ENCODE measurements at places on chromosomes 3 and 15. TPM values are rescaled to one million over a fixed set of nuclear protein-coding genes. Genes with fewer than 3 reads are reported as not detected.
A peak's percentile ranks its signal among the peaks of the same experiment; 100 is the strongest.

GRCh38 chr3:128343287-128344051 is 123.2 kb downstream of the DNAJB8 start:
- DNase-seq = peak; percentile 20

DNA sequence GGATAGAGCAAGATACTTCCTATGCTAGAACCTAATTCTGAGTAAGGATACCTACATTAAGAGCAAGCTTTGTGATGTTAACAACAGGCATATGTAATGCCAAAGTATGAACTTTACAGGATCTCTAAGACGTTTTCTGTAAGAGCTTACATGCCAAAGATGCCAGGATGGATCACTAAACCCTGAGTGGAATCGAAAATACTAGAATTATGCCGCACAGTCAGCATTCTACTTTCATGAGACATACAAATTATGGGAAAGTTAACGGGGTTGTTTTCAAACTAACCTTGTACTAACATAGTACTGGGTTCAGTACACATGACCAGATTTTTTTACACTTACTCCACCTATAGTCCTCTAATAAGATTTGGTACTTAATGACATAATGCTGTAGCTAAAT is 55.1 kb downstream of the AAGAB start:
- DNase-seq = no peak

- no peak for DNase-seq
Observed at GRCh38 chr3:106305127-106305526, 436.3 kb upstream of the CBLB start.

The TIMP4 gene
- 3.8 TPM for total RNA-seq

The NUSAP1 gene
- total RNA-seq = 8.9 TPM

DNA sequence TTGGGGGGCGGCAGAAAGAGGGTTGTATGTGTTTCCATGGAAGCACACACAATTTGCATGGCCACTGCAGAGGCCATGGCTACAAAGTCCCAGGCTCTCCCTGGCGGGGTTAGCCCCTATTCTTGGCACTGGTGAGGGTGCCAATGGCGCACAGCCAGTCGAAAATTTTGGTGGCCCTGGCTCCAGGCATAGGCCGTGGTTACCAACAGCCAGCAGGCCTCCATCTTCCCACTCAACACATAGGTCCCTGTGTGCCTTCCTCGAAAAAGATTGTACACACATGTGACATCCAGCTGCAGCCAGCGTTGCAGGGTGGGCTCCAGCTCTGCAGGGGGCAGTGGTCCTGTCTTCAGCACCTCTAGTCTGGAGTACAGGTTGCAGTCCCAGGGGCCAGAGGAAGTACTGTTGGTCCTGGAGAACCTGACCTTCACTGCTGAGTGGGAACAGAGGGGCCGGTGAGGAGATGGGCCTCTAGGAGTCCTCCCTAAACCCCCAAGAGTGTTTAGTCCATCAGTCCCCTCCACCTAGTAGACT is 7.1 kb downstream of the P4HTM start:
- DNase-seq = no peak

GRCh38 chr3:65484964-65485363 is 553.8 kb downstream of the MAGI1 start:
- DNase-seq = no peak

GRCh38 chr3:174159604-174160003 is 699.5 kb upstream of the NAALADL2 start:
- DNase-seq = no peak

- DNase-seq = no peak
Observed at GRCh38 chr15:58764468-58764867, 6.6 kb upstream of the MINDY2 start.

DNA sequence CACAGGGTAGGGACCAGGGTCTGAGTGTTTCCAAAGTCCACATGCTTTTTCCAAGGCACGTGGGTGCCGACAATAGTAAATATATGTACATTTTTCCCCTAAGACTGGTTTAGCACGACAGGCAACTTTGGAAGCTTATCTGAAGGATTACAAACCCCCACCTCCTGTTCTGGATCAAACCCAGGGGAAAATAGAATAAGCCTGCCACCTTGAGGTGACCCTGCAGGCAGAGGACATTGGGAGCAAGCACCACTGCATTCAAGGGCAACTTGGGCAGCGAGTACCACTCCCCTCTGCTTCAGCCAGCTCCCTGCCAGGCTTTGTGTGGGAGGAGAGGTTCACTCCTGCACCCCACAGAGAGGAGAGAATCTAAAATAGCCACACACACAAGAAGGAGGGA is 44.8 kb downstream of the KBTBD12 start:
- no peak for DNase-seq

The GP9 gene
- total RNA-seq = 0.39 TPM

DNA sequence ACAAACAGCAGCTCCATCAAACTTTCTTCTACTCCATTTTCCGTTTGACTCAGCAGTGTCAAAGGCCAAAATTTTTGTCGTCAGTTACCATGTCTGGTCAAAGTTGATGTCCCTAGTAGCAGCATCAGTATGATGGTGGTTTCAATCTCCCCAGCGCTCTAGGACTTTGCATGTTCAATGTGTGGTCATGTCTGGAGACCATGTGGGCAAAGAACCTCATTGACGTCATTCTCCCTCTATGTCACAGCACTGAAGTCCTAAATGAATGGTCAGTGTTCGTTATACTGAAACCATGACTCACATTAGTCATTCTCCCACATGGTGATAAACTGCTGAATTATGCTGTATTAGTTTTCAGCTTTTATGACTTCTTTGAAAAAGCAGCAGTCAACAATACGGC is 23.2 kb downstream of the SHC4 start:
- DNase-seq = no peak

- no peak for DNase-seq
Observed at GRCh38 chr15:99995543-99995942, 262.3 kb upstream of the LYSMD4 start.

DNA sequence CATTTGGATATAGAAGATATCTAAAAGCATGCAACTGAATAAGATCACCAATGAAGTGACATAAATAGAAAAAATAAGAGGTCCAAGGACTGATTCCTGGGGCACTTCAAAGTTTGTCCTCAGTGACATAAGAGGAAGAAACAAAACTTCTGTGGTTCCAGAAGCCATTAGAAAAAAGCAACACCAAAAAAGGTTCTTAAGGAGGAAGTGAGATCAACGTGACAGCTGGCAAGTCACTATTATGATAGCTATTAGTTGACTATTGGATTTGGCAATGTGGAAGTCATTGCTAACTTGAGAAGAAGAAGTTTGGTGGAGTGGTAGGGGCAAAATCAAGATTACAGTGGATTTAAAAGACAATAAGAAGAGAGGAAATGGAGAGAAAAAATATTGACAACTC is 1098.3 kb downstream of the NAALADL2 start:
- no peak for DNase-seq

The MTHFS gene
- total RNA-seq = 20.0 TPM

DNA sequence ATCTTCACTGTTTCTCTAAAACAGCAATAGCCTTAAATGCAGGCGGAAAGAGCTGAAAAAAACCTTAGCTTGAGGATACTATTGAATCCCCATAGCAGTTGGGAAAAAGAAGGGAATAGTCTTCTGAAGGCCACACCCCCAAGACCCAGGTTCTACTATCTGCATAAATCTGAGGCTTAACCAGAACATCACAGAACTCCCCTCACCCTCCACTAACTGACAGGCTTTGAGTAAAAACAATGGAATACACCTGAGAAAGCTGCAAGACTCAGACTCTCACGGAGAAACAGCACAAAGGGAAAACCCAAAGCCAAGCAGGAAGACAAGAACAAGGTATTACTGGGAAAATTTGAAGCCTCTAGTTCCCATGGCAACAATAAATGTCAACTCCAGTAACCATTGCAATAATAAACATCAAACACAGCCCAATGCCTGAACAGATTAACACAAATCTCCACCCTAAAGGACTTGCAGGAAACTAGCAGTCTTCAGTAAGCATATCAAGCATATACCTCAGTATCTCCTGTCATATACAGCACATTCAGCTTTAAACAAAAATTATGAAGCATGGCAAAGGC is 56.4 kb downstream of the TMCC1 start:
- DNase-seq = no peak

The MESP2 gene
- total RNA-seq = 1.0 TPM

- no peak for DNase-seq
Observed at GRCh38 chr15:63759752-63760151, 74.0 kb downstream of the HERC1 start.

GRCh38 chr15:23566651-23567050 is 1.2 kb downstream of the MKRN3 start:
- no peak for DNase-seq

DNA sequence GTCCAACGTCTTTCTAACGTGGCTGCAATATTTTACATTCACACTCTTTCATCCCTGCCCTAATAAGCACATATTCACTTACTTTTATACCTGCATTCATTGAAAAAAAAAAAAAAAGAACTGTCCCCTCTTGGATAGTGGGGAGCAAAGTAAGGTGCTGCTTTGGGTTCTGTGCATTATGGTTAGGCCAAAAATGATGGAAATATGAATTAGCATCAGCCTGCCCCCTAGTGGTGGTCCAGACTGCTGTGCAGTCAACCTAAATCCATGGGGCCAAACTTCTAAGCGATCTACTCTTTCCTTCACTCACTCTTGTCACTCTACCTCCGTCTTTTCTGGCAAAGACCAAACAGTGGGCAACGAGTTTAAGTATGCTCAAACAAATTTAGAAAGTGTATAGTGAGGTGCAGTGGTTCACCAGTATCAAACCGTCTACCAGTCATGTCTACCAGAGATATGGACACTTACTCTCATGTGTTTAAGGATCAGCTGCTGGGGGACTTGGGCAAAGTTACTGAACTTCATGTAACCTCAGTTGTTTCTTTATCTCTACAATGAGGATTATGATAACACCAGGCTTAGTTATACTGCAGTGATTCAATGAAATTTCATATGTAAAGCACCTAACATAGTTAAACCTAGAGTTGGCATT is 61.5 kb upstream of the GRM7 start:
- peak; percentile 50 for DNase-seq

GRCh38 chr3:149179220-149179619 is 42.4 kb downstream of the CP start:
- no peak for DNase-seq

The IL5RA gene
- 0.15 TPM for total RNA-seq

GRCh38 chr15:101427606-101428487 is 61.7 kb downstream of the PCSK6 start:
- no peak for DNase-seq

The FOXB1 gene
- total RNA-seq = not detected

The EDC3 gene
- total RNA-seq = 21.6 TPM

The RBPMS2 gene
- 15.4 TPM for total RNA-seq

DNA sequence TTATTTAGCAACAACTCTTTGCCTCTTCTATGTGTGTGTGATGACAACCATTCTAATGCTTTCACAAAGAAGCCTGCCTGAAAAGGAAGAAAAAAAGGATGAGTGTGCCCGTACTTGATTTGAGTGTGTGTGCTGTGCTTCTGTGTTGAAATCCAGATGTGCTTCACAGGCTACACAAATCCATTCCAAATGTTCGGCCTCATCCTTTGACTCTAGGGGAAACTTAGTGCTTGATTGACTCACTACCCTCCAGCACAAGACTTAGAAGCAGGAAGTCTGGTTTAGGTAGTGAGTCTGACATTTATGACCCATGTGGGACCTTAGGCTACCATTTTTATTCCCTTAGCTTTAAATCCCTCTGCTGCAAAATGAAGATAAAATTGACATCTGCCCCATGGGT is 108.8 kb upstream of the PLAAT1 start:
- DNase-seq = no peak

DNA sequence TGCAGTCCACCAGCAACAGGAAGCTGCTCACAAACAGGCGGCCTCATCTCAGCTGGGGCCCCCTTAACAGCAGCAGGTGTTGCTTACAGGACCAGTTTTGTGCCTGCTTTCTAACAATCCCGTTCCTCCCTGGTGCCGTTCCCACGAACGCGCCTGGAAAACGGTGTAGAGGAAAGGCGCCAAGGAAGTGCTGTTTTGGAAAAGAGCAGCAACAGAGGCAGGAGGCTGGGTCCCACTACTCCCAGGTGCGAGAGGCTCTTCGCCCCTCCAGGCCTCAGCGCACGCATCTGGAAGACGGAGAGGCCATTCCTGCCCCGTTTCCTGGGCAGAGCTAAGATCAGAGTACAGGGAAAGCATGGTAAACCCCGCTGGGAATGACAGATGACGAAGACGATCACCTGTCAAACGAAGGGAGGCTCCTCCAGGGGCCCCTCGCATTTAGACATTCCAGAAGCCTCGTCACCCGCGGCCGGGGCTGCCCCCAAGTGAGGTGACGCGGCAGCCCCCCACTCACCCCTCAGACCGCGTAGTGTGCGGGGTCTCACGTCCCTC is 603 bp downstream of the SCAPER start:
- peak; percentile 32 for DNase-seq

- DNase-seq = no peak
Observed at GRCh38 chr15:58537033-58537432, 105.2 kb downstream of the LIPC start.

GRCh38 chr3:158312560-158313141 is 202.8 kb downstream of the RSRC1 start:
- no peak for DNase-seq

- no peak for DNase-seq
Observed at GRCh38 chr15:84898761-84899160, 14.3 kb downstream of the SLC28A1 start.

The CPEB1 gene
- 0.58 TPM for total RNA-seq

The ECE2 gene
- total RNA-seq = 0.20 TPM

DNA sequence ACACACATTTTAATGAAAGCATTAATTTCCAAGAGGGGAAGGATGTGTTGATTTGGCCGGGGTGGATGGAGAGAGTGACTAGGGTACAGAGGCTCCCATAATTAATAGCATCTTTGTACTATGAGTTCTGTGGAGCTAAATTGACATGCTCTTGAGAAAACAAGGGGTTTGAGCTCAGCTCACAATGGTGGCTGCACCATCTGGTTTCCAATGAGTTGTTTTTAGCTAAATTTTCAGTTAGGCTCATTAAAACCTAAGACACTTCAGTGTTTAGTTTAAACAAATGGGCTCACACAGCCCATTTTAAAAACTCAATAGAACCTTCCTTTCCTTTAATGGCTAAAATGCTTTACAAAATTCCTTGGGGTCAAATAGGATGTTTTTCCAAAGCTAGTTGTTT is 199.7 kb downstream of the TNIK start:
- DNase-seq = no peak

GRCh38 chr3:80439490-80439889 is 671.7 kb upstream of the ROBO1 start:
- no peak for DNase-seq

DNA sequence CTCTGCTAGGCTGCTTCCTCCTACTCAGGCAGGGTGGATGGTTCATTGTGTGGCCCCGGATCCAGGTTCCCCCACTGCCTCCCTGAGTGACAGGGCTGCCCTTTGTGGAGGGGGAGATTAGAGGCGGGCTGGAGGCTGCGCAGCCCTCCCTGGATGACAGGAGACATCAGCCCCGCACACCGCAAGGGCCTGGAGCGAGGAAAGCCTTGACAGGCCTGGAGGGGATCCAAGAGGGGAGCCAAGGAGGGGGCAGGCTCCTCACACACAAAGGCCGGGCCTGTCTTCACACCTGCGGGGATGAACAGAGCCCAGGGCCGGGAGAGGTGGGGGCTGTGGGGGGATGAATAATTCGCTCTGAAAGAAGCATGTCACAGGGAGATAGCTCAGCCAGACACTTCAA is 72.9 kb downstream of the RPN1 start:
- DNase-seq = no peak
